Renal cortical epithelial cell (primary cell): ENCODE measurements at places on chromosomes 5 and 9. TPM values are rescaled to one million over a fixed set of nuclear protein-coding genes. Genes with fewer than 3 reads are reported as not detected.
A peak's percentile ranks its signal among the peaks of the same experiment; 100 is the strongest.

GRCh38 chr9:123291736-123292135 is 23.4 kb upstream of the STRBP start:
- no peak for DNase-seq

- no peak for DNase-seq
Observed at GRCh38 chr5:98846520-98846919, 73.1 kb downstream of the RGMB start.

DNA sequence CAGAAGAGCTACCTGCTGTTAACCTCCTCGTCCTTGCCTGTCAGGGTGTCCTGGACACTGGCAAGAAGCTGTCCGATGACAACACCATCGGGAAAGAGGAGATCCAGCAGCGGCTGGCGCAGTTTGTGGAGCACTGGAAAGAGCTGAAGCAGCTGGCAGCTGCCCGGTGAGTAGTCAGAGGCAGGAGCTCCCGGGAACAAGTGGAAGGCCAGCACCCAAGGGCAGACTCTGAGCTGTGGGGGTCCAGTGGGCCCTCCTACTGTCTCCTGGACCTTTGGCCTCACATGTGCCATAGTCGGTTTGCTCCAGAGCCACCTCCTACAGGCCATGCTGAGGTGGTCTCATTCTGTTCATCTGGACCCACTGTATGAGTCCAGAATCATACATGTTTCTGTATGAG is 38.7 kb downstream of the DYNC2I2 start:
- no peak for DNase-seq

GRCh38 chr9:113932906-113933584 is 56.9 kb downstream of the ZNF618 start:
- peak; percentile 32 for DNase-seq

The CDKN2A gene
- total RNA-seq, result 25.0 and 36.3 TPM in 2 replicates
